CD4-positive, alpha-beta T cell treated with Interleukin-4 for 1 hour (primary cell): ENCODE measurements at places on chromosomes 1 and 21.

DNA sequence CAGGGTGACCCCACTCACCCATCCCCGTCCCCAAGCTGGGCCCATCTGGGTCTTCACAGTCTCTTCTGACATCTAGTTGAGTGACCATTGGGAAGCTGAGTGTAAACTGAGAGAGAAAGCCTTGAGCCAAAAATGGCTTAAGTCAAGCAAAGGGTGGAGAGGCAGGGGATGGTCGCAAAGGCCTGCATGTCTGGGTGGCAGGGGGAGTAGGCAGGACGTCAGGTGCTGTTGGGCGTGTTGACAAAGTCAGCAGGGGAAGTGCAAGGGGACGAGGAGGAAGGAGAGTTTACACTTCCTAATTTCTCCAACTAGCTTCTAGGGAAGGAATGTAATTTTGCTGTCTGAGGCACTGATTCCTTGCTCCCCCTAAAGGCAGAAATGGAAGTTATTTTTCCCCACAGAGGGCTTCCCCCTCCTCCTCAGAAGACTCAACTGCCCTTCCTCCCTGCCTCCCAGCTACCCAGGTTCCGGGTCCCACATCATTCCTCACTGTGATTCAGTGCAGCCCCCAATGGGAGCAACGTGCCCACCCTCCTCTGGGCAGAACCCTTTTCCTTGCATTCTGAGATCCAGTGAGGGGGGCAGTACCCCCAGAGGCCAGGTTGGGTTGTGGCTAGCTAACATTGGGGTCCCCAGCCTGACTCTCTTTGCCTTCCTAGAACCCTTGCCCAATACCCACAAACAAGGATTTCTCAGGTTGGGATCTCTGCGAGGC lies 1.2 kb upstream of the ADORA1 start:
- no peak for DNase-seq

GRCh38 chr1:82453511-82454185 lies 652.9 kb downstream of the ADGRL2 start:
- DNase-seq = no peak

DNA sequence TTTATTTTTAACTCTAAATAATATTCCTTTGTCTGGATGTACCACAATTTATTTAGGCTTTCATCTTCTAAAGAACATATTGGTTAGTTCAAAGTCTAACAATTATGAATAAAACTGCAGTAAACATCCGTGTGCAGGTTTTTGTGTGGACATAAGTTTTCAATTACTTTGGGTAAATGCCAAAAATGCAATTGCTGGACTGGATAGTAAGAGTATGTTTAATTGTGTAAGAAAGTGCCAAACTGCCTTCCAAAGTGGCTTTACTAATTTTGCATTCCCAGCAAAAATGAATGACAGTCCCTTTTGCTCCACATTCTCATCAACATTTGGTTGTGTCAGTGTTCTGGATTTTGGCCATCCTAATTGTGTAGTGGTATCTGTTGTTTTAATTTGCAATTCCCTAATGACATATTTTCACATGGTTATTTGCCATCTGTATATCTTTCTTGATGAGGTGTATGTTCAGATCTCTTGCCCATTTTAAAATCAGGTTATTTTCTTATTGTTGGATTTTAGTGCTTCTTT lies 113.8 kb downstream of the DPYD start:
- DNase-seq = no peak

DNA sequence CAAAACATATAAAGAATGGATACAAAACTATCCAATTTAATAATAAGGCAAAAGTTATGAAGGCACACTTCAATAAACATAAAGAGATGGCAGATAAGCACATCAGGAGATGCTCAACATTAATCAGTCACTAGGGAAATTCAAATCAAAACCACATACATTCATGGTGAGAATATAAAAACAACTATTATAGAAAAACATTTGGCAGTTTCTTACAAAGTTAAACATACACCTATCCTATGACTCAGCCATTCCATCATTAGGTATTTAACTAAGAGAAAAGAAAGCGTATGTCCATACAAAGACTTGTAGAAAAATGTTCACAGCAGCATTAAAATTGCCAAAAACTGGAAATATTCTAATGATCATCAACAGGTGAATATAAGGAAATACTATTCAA lies 44.3 kb downstream of the KIFAP3 start:
- no peak for DNase-seq

- DNase-seq = no peak
These were observed 25.4 kb upstream of the TENT5B start for GRCh38 chr1:27038020-27038419.
